Esophagus squamous epithelium (tissue), 5 donors: ENCODE measurements at places on chromosomes 2 and 18.
A peak's percentile ranks its signal among the peaks of the same experiment; 100 is the strongest.

GRCh38 chr2:126855606-126856005, 43.1 kb upstream of the TEX51 start:
- no peak overlapping the region for H3K27ac ChIP-seq
- H3K36me3 ChIP-seq, result no peaks in the 10 kb centered on the region
- no peaks in the 10 kb centered on the region for H3K27me3 ChIP-seq
- no peak for DNase-seq

DNA sequence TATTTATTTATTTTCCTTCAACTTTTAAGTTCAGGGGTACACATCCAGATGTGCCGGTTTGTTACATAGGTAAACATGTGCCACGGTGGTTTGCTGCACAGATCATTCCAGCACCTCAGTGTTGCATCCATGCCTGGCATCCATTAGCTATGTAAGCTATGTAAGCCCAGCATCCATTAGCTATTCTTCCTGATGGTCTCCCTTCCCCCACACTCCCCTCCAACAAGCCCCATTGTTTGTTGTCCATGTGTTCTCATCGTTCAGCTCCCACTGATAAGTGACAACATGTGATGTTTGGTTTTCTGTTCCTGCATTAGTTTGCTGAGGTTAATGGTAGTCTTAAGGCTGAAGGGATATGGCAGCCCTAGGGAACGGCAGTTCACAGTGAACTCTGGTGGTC, 203.4 kb downstream of the CTNNA2 start:
- H3K27ac ChIP-seq, result no peak overlapping the region
- no peaks in the 10 kb centered on the region for H3K27me3 ChIP-seq
- no peaks in the 10 kb centered on the region for H3K4me1 ChIP-seq
- no peak for DNase-seq
- no peaks in the 10 kb centered on the region for H3K36me3 ChIP-seq

- H3K36me3 ChIP-seq, result no peaks in the 10 kb centered on the region
- no peaks in the 10 kb centered on the region for H3K27me3 ChIP-seq
- H3K27ac ChIP-seq, result no peak overlapping the region
- H3K4me3 ChIP-seq, result no peak overlapping the region
- DNase-seq, result no peak
Measured at GRCh38 chr2:201828220-201828619, 21.9 kb downstream of the CDK15 start.

- no peaks in the 10 kb centered on the region for H3K36me3 ChIP-seq
- no peaks in the 10 kb centered on the region for H3K27me3 ChIP-seq
- DNase-seq, result no peak
- H3K27ac ChIP-seq, result no peak overlapping the region
- no peaks in the 10 kb centered on the region for H3K4me1 ChIP-seq
- no peak overlapping the region for H3K4me3 ChIP-seq
Measured at GRCh38 chr2:16678964-16679363, 13.3 kb upstream of the CYRIA start.

GRCh38 chr2:72089537-72089936, 58.1 kb downstream of the CYP26B1 start:
- no peaks in the 10 kb centered on the region for H3K36me3 ChIP-seq
- no peak for DNase-seq
- H3K27ac ChIP-seq, result no peak overlapping the region
- H3K27me3 ChIP-seq, result no peaks in the 10 kb centered on the region

- no peak overlapping the region for H3K27ac ChIP-seq
- H3K27me3 ChIP-seq, result no peaks in the 10 kb centered on the region
- no peak for DNase-seq
- no peak overlapping the region for H3K4me3 ChIP-seq
- no peaks in the 10 kb centered on the region for H3K36me3 ChIP-seq
- H3K4me1 ChIP-seq, result peaks cover 3% of the 10 kb centered on the region
Measured at GRCh38 chr2:36322108-36322507, 33.5 kb upstream of the CRIM1 start.

DNA sequence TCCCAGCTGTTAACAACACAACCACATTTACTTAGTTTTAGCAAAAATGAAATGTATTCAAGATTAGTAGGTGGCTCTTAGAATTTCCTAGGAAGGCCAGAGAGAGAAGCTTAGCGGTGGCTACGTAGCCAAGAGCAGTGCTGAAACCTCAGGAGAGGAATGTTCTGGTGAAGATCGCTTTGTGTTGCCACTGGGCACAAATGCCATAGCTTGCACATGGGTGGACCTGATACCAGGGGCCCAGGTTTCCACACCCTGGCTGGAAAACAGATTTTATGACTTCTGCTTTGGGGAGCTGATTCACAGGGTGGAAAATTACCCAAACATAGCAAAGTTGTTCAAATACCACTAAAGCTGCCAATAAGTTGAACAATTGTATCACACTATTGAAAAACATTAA, 43.4 kb downstream of the THUMPD2 start:
- H3K27ac ChIP-seq, result no peak overlapping the region
- H3K36me3 ChIP-seq, result no peaks in the 10 kb centered on the region
- no peaks in the 10 kb centered on the region for H3K4me1 ChIP-seq
- DNase-seq, result no peak

DNA sequence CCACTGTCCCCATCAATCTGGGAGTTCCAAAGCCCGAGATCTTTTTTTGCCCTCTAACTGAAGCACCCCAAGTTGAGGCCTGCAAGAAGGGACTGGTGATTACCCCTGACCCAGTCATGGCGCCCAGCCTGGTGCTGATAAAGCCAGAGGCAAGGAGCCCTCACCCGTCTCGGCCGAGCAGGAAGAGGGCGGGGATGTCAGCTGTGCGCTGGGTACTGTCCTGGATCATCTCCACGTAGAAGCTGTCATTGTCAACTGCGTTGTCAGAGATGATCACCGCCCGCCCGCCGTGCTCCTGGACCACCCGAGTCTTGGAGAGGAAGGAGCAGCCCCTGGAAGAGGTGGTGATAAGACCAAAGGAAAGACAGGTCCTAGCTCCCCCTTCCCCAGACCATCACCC, 4.4 kb downstream of the PRADC1 start:
- H3K4me3 ChIP-seq, result no peak overlapping the region
- DNase-seq, result no peak
- no peaks in the 10 kb centered on the region for H3K27me3 ChIP-seq
- peaks cover under 1% of the 10 kb centered on the region for H3K36me3 ChIP-seq

DNA sequence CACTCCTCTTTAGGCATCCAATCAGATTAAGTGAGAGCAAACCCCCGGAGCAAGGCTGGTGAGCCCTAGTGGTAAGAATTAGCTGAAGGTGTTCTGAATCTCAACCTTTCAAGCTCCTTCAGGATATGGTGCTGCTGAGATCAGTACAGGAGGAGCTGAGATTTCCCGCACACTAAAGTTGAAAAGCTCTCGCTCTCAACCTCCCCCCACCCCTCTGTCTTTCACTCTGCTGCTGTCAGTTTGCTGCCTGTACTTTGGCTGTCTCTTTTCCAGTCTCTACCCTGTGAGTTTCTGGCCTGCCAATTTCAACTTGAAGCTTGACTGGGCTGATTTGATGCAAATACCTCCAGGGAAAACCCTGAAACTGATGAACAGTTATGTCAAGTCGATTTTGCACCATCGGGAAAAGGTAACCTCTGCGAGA, 15.7 kb downstream of the ZEB2 start:
- DNase-seq, result no peak
- no peaks in the 10 kb centered on the region for H3K27me3 ChIP-seq
- peak overlapping the region; percentile 94 for H3K27ac ChIP-seq
- H3K36me3 ChIP-seq, result no peaks in the 10 kb centered on the region
- H3K4me3 ChIP-seq, result no peak overlapping the region
- peaks cover 68% of the 10 kb centered on the region for H3K4me1 ChIP-seq

- H3K27me3 ChIP-seq, result peaks cover 28% of the 10 kb centered on the region
- H3K4me3 ChIP-seq, result peak overlapping the region; percentile 47
- no peak overlapping the region for H3K27ac ChIP-seq
- no peaks in the 10 kb centered on the region for H3K36me3 ChIP-seq
- DNase-seq, result no peak
Measured at GRCh38 chr2:26503231-26503880, 25.4 kb upstream of the OTOF start.

DNA sequence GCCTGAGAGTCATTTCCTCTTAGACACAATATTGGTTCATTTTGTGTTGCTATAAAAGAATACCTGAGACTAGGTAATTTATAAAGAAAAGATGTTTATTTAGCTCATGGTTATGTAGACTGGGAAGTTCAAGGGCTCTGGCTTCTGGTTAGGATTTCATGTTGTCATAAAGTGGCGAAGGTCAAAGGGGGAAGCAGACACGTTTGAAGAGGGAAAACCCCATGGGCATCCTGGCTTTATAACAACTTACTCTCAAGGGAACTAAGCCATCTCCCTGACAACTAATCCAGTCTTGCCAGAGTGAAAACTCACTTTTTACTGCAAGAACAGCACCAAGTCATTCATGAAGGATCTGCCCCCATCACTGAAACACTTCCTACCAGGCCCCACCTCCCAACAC, 89.7 kb upstream of the RNF152 start:
- H3K4me1 ChIP-seq, result no peaks in the 10 kb centered on the region
- H3K27me3 ChIP-seq, result no peaks in the 10 kb centered on the region
- no peak overlapping the region for H3K4me3 ChIP-seq
- no peak for DNase-seq
- no peak overlapping the region for H3K27ac ChIP-seq

DNA sequence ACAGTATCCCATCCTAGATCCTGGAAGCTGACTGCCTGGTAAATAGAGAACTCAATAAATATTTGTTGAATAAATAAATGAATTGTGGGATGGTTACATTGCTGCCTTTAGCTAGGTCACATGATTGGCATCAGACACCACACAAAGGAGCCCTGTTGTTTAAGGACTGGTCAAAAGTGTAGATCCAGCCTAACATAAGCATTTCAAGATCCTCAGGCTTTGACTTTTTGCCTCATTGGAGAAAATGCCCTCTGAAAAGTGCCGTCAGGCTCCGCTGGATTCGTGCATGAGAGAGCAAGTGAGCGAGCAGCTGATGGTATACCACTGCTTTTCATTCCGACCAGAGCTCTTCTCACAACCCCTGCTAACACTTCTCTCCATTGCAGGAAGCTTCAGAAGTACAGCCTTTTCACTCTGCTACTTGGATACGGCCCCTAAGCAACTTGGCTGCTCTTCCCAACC, 1.3 kb upstream of the ZNF24 start:
- no peak overlapping the region for H3K4me3 ChIP-seq
- peaks cover 3% of the 10 kb centered on the region for H3K36me3 ChIP-seq
- no peak for DNase-seq
- H3K27me3 ChIP-seq, result no peaks in the 10 kb centered on the region
- peaks cover 44% of the 10 kb centered on the region for H3K4me1 ChIP-seq

GRCh38 chr2:160242893-160243564, 43.0 kb upstream of the ITGB6 start:
- no peak overlapping the region for H3K4me3 ChIP-seq
- H3K27me3 ChIP-seq, result no peaks in the 10 kb centered on the region
- no peak for DNase-seq

- no peaks in the 10 kb centered on the region for H3K36me3 ChIP-seq
- no peak overlapping the region for H3K4me3 ChIP-seq
- no peaks in the 10 kb centered on the region for H3K4me1 ChIP-seq
Measured at GRCh38 chr2:18940184-18940583, 350.8 kb upstream of the NT5C1B start.

DNA sequence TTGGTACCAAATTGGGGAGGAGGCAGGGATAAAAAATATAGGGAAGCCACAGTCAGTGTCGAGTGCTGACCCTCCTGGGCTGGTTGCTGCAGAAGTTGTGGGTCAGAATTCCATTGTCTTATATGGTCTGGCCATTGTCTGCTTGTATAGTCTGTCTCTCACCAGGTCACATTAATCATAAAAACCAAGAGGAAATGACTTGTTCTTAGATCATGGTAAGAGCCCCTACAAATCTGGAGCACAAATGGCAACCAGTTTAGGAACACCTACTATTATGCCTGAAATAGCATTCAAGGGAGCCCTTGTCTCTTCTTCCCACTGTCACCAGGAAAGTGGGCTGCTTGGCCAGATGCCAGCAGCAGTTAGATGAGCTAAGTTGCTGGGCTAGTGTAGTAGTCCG, 119.7 kb upstream of the RMP24 start:
- H3K4me3 ChIP-seq, result no peak overlapping the region
- no peaks in the 10 kb centered on the region for H3K27me3 ChIP-seq
- H3K4me1 ChIP-seq, result no peaks in the 10 kb centered on the region
- H3K36me3 ChIP-seq, result no peaks in the 10 kb centered on the region
- DNase-seq, result no peak

DNA sequence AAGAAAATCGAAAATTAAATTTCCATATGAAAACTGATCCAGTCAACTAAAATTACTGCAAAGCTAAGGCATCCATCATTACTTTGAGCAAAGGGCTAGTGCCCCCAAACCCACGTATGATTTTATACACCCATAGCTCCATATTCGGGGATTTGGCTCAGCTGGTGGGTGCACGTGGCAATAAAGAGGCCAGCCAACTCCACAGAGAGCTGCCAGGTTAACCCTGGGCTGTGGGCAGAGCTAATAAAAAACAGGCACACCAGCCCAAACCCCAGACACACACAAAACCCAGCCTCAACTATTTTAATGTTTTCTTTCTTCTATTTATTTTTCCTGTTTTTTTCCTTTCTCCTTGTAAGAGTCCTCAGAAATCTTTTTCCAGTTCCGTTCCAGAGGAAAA, 151.3 kb upstream of the SOX11 start:
- H3K36me3 ChIP-seq, result no peaks in the 10 kb centered on the region
- H3K4me1 ChIP-seq, result no peaks in the 10 kb centered on the region
- H3K27ac ChIP-seq, result no peak overlapping the region
- H3K4me3 ChIP-seq, result no peak overlapping the region
- DNase-seq, result no peak

DNA sequence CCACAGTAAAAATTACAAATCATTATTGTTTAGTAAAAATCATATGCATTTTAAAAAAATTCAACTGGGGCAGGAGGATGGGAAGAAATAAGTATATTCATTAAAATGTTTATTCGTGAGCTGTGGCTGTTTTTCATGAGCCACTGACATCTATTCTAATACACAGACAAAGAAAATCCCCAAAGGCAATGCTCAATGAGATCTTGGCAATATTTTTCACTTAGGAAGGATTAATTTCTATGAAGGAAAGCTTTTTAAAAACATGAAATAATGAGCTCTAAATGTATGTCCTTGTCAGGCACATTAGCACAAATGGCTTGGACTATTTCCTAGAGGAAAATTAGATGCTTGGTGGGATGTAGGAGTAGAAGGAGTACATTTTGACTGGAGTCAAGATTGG, 262.0 kb upstream of the MMADHC start:
- H3K27ac ChIP-seq, result no peak overlapping the region
- H3K4me1 ChIP-seq, result no peaks in the 10 kb centered on the region
- no peak overlapping the region for H3K4me3 ChIP-seq
- no peak for DNase-seq
- no peaks in the 10 kb centered on the region for H3K36me3 ChIP-seq
- H3K27me3 ChIP-seq, result no peaks in the 10 kb centered on the region

- peaks cover 6% of the 10 kb centered on the region for H3K36me3 ChIP-seq
- H3K4me3 ChIP-seq, result no peak overlapping the region
- H3K4me1 ChIP-seq, result no peaks in the 10 kb centered on the region
- H3K27me3 ChIP-seq, result no peaks in the 10 kb centered on the region
- DNase-seq, result no peak
Measured at GRCh38 chr18:5288517-5288935, 7.0 kb downstream of the ZBTB14 start.
